Left renal pelvis (tissue), 4 donors: ENCODE measurements at places on chromosomes 3 and 15. TPM values are rescaled to one million over a fixed set of nuclear protein-coding genes. Genes with fewer than 3 reads are reported as not detected.

Gene RMDN3
- 30.6 TPM for polyA plus RNA-seq

Gene CORO2B
- 25.1 TPM for polyA plus RNA-seq

Gene DHX30
- 57.6 TPM for polyA plus RNA-seq

Gene ADGRG7
- 0.17 TPM for polyA plus RNA-seq

Gene GABRR3
- not detected for polyA plus RNA-seq

Gene KIF15
- 20.8 TPM for polyA plus RNA-seq

Gene CNTN3
- polyA plus RNA-seq, result 8.1 TPM

Gene LYZL4
- not detected for polyA plus RNA-seq

Gene RAD51
- polyA plus RNA-seq, result 10.7 TPM

Gene SPINK8
- 0.77 TPM for polyA plus RNA-seq

Gene FOXB1
- 0.14 TPM for polyA plus RNA-seq

Gene SNRPA1
- polyA plus RNA-seq, result 67.4 TPM

DNA sequence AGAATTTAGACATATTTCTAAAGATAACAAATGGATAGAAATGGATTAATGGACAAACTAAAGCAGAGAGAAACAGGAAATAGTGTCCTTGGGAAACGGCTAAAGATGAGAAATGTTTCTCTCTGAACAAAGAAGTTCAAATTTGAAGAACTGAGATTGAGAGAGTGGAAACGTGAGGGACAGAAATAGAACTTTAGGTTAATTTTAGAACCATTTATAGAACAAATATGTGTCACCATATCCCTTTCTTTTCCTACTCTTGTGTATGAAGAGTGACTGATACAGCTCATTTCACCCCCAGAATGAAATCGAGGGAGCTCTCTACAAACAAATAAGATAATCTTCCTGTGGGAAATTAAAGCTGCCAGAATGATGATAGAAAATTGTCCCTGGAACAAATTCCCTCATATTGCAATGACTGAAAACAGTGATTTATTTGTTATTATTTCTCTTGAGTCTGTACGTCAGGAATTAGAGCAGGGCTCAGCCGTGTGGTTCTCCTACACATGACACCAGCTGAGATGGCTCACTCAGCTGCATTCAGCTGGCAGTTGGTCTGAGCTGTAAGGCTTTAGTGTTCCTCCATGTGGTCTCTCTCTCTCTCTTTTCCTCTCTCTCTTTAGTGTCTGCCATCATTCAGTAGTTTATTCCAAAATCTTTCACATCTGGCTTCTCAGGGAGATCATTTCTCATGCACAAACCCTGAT lies 46.6 kb upstream of the ARPP21 start:
- DNase-seq, result no peak

- DNase-seq, result no peak
Observed at GRCh38 chr3:134075568-134075825, 45.8 kb upstream of the SLCO2A1 start.

DNA sequence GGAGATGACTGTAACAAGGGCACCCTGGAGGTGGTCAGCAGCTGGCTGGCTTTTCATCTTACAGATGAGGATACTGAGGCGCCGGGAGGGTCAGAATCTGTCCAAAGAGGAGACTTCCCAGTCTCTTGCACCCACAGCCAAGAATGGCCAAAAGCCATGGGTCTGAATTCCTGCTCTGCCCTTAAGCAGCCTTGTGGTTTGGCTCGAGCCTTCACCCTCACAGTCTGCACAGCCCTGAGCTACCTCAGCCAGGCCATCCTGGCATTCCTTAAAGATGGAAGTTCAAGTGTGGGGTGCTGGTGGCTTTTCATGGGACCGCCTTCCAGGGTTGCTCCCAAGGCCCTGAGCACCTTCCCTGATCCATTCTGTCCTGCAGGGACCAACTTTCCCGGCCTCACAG lies 59.2 kb downstream of the CACNA2D2 start:
- DNase-seq, result no peak

DNA sequence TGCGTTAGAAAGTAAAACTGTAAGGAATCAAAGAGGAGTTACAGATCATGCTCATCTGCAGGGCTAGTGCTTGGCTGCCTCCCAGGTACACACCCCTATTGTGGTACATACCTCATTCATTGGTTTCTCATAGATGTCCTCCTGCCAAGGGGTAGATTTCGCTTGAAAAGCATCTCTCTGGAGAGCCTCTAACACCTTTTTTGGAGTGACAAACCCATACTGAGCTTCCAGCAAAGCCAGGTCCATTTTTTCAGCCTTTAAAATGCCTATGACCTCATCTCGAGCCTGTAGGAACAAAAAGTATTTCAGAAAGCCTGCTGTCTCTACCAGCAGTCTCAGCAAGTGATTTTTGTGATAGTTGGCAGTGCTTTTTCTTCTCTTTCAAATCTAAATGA lies 112.1 kb downstream of the CMSS1 start:
- DNase-seq, result no peak

- no peak for DNase-seq
Observed at GRCh38 chr3:43879166-43879565, 188.4 kb downstream of the ABHD5 start.

- no peak for DNase-seq
Observed at GRCh38 chr15:94098921-94099573, 132.3 kb upstream of the MCTP2 start.

- DNase-seq, result no peak
Observed at GRCh38 chr3:159902546-159903314, 85.9 kb upstream of the IL12A start.

DNA sequence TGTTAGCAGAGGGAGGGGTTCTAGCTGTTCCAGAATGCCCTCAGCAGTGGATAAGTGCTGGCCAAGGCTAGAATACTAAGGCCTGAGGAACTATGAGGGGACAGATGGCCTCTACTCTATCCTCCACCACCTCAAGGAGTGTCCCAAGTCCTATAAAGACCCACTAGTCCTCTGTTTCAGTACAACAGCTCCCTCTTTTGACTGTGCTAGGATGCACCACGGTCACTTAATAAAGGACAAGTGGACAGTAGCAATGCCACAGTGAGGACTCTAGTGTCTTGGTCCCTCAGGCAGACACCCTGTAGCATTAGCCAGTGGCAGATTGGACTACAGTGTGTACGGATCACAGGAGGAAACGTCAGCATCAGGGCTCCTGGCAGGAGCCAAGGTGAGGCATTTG lies 171.8 kb upstream of the PROK2 start:
- DNase-seq, result no peak

- no peak for DNase-seq
Observed at GRCh38 chr15:78938658-78939488, 6.0 kb downstream of the CTSH start.

DNA sequence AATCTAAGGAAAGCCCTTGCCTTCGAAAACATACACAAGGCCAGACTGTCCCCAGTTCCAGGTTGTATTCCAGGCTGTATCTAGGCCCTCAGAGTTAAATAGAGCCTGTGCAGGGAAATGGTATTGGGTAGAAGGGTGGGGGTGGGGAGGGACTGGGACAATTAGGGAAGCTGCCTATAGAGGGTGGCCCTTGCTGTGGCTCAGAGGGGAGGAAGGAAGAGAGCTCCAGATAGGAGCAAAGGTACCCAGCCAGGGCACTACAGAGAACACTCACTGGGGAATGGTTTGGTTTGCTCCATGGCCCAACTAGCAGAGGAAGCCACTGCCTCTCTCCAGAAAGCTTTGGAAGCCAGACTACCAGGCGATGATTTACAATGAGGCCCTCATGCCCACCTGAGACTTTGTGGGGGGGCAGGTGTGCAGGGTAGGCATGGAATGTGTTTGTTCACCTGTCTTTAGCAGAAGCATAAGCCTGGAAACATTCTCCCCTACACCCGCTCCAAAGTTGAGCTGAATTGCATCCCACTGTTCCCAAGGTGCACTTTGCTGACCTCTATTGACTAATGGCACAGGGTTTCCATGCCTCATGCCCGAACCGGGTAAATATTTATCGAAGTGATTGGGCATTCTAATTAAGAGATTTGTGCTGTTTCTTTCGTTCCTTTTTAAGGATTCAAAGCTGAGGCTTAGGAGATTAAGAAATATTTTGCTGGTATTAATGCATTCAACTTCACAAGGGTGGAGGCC lies 6.3 kb upstream of the TLE3 start:
- no peak for DNase-seq

- DNase-seq, result no peak
Observed at GRCh38 chr3:171654809-171655208, 155.5 kb downstream of the PLD1 start.

GRCh38 chr3:61811652-61812051 lies 250.3 kb downstream of the PTPRG start:
- no peak for DNase-seq

- DNase-seq, result no peak
Observed at GRCh38 chr15:56034514-56034913, 41.1 kb upstream of the NEDD4 start.

DNA sequence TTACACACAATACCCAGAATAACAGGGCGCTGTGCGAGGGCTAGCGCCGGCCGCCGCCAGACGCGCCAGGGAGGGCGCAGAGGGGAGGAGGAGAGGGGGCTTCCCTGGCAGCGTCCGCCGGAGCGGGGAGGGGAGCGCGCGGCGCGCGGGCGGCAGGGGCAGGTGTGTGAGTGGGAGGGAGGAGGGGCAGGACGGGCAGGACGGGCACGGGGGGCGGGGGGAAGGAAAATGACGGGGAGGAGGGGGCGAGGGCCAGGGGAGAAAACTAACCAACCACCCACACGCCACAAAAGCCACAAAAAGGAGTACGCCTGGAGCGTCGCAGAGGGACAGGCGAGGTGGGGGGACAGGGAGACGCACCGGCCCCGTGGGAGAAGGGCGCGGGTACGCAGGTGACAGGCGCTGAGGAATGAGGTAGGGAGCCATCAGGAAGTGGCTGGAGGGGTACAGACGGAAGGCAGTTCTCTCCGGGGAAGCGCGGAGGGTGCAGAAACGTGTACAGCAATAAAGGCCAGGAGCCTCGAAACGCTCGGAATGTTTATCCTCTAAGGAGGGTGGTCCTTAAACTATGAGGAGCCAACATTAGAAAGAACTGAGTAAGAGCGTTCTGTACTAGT lies 610 bp upstream of the SATB1 start:
- no peak for DNase-seq

- peak; percentile 48 for DNase-seq
Observed at GRCh38 chr3:179450901-179451264, 387 bp downstream of the GNB4 start.

DNA sequence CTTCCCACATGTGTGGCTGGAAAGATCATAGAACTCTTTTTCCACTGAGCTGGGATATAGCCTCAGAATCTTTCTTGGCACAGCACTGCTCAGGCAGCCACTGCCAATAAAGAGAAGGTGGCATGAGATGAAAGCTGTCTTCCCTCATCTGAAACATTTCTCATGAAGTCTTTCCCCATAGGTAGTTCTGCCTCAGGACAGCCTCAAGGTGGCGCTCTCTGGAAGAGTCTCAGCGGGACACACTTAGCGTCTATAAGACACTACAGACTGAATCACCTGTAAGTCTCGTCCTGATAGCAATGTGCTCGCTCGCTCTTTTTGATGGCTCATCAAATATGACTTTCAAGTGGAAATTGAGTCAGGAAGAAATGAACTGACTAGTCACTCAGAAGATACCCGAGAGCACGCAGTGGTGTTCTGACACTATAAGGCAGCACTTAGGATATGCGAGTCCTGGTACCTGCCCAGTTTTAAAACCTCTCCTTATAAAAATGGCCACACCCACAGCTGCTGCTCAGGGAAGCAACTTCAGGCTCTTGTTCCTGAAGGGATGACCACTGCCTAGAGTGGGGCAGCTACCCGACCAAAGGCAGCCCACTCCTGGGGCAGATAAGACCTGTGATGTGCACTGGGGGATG lies 269.5 kb downstream of the SUCLG2 start:
- DNase-seq, result no peak

DNA sequence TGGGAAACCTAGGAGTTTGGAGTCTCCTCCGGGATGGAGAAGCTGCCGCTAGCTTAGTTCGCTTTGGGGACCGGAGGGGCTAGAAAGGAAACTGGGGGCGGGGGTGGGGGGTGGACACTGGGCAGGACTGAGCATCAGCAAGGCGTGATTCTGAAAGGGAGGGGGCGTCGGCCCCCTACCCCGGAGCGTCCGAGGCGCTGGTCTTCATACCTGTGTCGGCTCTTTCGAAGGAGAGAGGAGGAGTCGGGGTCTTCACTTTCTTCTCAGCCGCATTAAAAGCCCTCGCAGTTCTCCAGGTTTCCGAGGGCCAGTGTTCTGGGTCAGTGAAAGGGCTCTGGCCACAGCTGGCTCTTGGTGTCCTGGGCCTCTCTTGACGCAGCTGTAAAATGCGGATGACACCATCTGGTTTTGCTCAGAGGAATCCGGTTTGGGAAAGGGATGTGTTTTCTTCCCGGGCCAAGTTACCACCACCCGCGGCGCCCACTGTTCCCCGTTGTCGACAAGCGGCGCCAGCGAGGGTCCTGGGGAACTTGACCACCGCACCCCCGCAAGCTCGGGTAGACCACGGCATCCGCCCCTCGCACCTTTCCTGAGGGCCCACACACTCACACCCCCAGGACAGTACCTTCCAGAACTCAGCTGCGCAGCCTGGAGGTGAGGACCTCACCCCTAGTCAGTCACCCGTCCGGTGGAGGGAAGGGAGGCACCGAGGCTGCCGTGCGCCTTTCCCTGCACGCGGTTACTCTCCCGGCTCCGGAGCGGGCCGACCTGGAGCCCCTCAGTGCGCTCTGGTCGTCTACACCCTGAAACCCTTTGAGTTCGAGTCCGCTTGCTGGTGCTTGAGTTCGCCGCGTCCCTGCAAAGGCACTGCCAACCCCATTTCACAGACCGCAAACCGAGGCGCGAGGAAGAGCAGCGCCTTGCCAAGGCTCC lies 660 bp downstream of the CCK start:
- peak; percentile 41 for DNase-seq

DNA sequence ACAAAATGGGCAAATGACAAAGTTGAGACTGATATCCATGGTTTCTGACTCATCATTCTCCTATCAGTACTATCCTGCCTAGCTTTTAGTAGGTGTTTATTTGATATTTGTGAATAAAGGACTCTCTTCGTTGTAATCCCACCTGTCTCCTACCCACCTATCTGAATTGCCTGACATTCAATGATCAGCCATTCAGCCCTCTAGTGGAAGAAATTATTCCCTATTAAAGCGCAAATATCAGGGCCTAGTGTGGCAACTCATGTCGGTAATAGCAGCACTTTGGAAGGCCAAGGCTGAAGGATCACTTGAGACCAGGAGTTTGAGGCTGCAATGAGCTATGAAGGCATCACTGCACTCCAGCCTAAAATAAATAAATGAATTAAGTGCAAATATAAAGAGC lies 195.7 kb upstream of the SETMAR start:
- no peak for DNase-seq

- DNase-seq, result no peak
Observed at GRCh38 chr3:183572935-183573334, 17.4 kb upstream of the KLHL6 start.

- no peak for DNase-seq
Observed at GRCh38 chr3:103393395-103394186, 958.8 kb downstream of the ZPLD1 start.

- no peak for DNase-seq
Observed at GRCh38 chr3:61685755-61686154, 124.4 kb downstream of the PTPRG start.

- DNase-seq, result no peak
Observed at GRCh38 chr15:48089702-48090101, 31.1 kb upstream of the SLC24A5 start.

- DNase-seq, result no peak
Observed at GRCh38 chr3:9902372-9903237, at the start of gene IL17RE. Gene IL17RE (plus strand): TSS chr3:9902848. CDS start chr3:9902933, 85 bp downstream.

GRCh38 chr3:173009410-173009809 lies 131.6 kb downstream of the SPATA16 start:
- DNase-seq, result no peak
